ENCODE measurements at places on chromosomes 7 and 10. TPM values are rescaled to one million over a fixed set of nuclear protein-coding genes. Genes with fewer than 3 reads are reported as not detected.

DNA sequence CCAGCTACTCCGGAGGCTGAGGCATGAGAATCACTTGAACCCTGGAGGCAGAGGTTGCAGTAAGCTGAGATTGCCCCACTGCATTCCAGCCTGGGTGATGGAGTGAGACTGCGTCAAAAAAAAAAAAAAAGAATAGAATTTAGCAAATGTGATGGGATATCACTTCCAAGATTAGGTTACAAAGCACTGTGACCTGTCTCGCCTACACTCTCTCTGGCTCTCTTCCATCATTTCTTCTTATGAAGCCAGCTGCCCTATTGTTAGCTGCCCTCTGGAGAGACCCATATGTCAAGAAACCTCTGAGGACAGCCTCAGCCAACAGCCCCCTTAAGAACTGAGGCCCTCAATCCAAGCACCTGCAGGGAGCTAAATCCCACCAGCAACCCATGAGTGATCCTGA lies 28.2 kb downstream of the ARHGAP21 start:
- no peak for DNase-seq
- peaks cover 5% of the 10 kb centered on the region for H3K36me3 ChIP-seq
- H3K4me1 ChIP-seq = no peaks in the 10 kb centered on the region
- no peak overlapping the region for H3K27ac ChIP-seq

GRCh38 chr7:43864126-43864525 lies 5.2 kb downstream of the MRPS24 start:
- H3K27me3 ChIP-seq = no peaks in the 10 kb centered on the region
- no peak for DNase-seq
- H3K4me1 ChIP-seq = peaks cover 7% of the 10 kb centered on the region
- peaks cover 22% of the 10 kb centered on the region for H3K36me3 ChIP-seq
- H3K27ac ChIP-seq = no peak overlapping the region

OR2A5 gene
- total RNA-seq = not detected

GRCh38 chr7:135183478-135183877 lies 13.0 kb upstream of the CYREN start:
- DNase-seq = no peak
- H3K4me3 ChIP-seq = no peak overlapping the region
- H3K36me3 ChIP-seq = peaks cover 19% of the 10 kb centered on the region

- no peaks in the 10 kb centered on the region for H3K36me3 ChIP-seq
- no peaks in the 10 kb centered on the region for H3K27me3 ChIP-seq
- DNase-seq = peak; percentile 82
- H3K27ac ChIP-seq = no peak overlapping the region
- peak overlapping the region; percentile 68 for H3K4me3 ChIP-seq
Observed at GRCh38 chr10:45249978-45250693, 65.3 kb downstream of the OR13A1 start.

- H3K36me3 ChIP-seq = no peaks in the 10 kb centered on the region
- no peak overlapping the region for H3K27ac ChIP-seq
- H3K4me3 ChIP-seq = no peak overlapping the region
- H3K4me1 ChIP-seq = no peaks in the 10 kb centered on the region
Observed at GRCh38 chr10:8897769-8898168, 843.3 kb downstream of the GATA3 start.

PLXDC2 gene
- total RNA-seq = 22.7 TPM

Data from endodermal cell (in vitro differentiated cells).